ENCODE measurements at places on chromosomes 2 and 18.

DNA sequence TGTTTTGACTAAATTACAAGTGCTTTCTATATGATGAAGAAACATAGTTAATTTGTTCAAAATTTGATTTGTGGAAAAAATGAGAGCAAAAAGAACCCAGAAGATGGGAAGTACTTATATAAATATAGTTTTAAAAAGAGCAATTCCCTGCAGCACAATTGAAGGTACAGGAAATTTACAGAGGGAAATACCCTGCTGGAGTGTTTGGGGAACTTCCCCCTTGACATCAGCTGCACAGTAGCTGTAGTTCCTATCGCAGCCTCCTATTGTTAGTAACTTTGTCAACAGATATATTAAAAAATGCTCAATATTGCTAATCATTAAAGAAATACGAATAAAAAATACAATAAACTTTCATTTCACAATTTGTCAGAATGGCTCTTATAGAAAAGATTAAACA lies 1118.8 kb upstream of the ZEB2 start:
- DNase-seq: no peak

DNA sequence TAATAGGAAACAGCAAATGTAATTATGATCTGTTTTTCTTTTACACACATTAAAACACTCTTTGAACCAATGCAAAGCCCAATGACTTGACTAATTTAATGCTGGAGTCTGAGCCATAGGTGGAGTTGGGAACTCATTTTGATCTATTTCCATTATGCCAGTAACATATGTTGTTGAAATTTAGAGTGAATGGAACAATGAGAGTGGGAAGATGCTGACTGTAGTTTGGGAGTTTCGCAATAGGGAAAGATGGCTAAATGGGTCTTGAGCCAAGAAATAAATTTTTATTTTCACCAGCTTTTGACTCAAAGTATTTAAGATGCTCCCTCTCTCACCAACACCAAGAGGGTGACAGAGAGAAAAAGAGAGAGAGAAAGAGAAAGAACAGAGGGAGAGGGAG lies 246.7 kb downstream of the DLGAP1 start:
- DNase-seq: no peak

DNA sequence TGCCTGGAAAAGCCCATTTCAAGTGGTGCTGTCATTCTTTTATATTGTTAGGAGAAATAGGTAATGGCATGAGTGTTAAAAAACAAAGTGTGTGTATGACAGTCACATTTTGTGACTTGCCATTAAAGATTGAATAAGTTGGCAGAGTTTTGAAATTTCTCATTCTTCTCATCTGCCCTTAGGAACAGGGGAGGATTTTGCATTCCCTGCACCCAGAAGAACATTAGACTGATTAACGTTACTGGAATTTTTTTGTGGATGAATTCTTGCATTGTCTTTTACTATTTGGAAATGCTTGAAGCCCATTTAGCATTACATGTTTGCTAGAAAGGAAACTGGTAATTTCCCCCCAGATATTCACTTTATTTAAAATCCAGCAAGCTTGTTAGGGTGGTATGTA lies 162.2 kb downstream of the BABAM2 start:
- no peak for DNase-seq

DNA sequence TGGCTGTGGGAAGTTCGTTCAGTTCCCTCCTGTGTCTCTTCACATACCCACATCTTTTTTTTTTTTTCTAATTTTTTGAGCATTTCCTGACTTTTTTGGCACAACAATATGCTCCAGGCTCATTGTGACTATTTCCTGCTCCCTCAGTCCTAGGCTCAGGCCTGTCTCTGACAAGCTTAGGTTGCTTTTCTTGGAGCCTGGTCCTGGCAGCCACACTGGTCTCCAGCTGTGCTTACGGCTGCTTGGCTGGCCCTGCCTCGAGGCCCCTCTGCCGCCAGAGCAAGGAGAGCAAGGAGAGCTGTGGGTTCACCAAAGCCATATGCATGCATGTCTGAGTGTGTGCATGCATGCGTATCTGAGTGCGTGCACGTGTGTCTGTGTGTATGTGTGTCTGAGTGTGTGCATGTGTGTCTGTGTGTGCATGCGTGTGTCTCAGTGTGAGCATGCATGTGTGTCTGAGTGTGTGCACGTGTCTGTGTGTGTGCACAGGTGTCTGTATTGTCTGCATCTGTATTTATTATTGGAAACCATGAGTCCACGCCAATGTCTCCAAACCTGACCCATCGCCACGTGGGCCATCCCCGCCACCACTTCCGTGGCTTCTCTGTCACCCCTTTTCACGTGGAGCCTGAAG lies 766.1 kb upstream of the SALL3 start:
- DNase-seq: no peak

DNA sequence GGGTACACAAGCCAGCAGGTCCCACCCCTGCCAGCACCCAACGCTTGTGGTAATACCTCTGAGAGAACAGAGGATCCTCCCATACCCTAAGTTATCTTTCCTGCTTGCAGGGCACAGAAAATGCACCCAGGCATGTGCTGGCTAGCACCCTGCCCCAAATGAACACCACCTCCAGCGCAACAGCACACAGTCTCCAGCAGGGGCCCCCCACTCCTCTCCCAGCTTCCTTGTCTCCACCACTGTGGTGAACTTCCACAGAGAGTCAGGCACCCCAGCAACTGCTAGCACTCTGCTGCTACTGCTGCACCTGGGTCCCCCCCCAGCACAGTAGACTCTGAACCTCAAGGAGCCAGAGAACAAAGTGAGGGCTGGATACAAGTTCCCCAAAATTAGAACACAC lies 216.8 kb upstream of the CNTNAP5 start:
- DNase-seq: no peak

DNA sequence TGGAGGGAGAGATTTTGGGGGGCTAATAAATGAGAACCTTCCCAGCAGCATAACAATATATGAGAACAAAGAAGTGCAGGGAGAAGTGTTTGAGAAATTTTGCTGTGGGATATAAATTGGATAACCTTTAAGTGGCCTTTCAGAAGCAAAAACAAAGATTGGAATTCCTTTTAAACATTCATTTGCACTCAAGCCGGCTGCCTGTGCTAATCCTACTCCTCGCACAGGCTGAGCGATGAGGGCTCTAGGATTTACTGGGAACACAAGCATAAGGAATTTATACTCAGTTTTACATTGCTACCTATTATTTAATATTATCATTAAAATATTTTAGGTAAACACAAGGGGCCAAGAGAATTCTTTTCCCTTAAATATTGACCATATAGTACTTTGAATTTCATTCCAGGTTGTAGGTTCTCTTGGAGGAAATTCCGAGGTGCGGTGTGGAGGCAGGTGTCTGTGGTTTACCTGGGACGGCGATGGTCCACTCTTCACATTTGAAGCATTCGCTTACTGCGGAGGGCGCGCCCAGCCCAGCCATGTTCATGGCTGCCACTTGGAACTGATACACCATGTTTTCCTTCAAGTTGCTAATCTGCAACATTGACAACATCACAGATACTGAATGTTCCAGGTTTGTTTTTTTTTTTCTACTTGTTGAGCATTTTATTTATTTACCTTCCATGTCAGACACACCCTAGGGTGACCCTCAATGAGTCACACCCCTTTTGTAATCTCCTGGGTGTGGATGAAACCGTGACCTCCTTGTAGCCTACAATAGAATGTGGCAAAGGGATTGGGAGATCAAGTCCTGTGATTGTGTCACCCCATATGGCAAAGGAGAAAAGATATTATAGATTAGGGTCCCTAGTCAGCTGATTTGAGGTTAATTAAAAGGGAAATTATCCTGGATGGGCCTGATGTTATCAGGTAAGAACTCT lies 100.1 kb downstream of the MYOM1 start:
- DNase-seq: no peak

DNA sequence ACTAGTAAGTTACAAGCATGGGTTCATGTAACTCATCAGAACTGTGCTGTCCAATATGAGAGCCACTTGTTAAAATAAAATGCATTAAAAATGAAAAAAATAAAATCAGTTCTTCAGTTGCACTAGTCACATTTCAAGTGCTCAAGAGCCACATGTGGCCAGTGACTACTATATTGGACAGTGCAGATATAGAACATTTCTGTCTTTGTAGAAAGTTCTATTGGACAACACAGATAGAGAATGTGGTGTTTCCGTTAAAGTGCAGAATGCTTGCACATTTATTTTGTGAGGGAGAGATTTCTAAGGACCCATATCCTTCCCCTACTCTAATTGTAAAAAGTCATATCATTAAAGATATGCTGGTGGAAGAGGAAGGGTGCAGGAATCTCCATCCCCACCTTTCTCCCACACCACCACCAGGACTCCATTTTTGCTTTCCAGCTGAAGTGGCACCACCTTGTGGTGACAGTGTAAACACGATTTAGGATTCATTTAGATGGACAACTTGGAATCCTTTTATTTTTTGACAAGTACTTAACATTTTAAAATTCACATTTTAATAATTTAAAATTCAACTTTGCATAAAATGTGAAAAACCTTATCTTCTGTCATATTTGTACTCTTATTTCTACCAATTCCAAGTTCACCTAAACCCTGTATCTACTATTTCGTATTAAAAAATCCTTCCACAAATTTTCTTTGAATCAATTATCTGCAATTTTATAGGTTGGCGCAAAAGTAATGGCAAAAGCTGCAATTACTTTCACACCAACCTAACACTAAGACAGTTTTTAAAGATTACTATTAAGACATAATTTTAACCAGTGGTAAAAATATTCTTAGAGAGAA lies 9.4 kb upstream of the CD302 start:
- no peak for DNase-seq

GRCh38 chr2:121504316-121504715 lies 26.4 kb upstream of the RNU4ATAC start:
- DNase-seq: no peak

All from activated T-cell treated with anti-CD3 and anti-CD28 coated beads for 1 hour (primary cell).